Omental fat pad (tissue), 4 donors: ENCODE measurements at places on chromosomes 1 and 21.

GRCh38 chr1:180548686-180549317 lies 10.0 kb upstream of the OVAAL start:
- no peak for DNase-seq

DNA sequence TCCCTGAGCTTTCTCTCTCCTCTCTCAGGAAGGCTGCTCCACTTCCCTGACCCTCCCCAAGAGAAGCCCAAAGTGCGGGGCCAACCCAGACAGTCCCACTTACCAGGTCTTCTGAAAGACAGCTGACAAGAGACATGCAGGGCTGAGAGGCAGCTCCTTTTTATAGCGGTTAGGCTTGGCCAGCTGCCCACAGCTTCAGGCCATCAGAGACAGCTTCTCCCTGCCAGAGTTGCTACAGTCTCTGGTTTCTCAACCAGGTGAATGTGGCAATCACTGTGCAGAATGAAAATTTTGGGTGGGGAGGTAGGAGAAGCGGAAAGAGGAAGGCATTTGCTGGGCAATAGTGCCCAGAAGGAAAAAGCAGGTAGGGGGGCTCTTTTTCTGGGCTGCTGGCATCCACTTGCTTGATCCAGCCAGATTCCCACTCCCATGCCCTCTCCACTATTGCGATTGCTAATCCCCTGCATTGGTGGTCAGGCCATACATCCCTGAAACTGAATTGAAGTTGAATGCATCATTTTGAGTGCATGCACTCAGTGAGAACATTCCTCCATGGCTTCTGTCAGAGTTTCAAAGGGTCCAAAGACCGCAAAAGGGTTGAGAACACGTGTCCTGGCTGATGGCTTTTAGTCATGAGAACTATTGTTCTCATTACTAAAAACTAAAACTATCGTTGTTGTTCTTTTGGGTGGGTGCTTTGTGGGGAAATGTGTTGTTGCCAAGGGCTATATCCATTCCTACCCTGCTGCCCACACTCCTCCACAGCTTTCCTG lies at the start of gene S100A8:
TSS of gene S100A8 (minus strand) at position 136 of the 773 bp plus-strand sequence. CDS start 538 bp downstream, outside the sequence.
- no peak for DNase-seq

- no peak for DNase-seq
These were observed 73.9 kb upstream of the ANGPTL1 start for GRCh38 chr1:178944729-178945128.

- no peak for DNase-seq
These were observed 16.0 kb downstream of the ANGPTL3 start for GRCh38 chr1:62613325-62613727.

- DNase-seq = no peak
These were observed 14.6 kb upstream of the TRIM63 start for GRCh38 chr1:26082020-26082350.

DNA sequence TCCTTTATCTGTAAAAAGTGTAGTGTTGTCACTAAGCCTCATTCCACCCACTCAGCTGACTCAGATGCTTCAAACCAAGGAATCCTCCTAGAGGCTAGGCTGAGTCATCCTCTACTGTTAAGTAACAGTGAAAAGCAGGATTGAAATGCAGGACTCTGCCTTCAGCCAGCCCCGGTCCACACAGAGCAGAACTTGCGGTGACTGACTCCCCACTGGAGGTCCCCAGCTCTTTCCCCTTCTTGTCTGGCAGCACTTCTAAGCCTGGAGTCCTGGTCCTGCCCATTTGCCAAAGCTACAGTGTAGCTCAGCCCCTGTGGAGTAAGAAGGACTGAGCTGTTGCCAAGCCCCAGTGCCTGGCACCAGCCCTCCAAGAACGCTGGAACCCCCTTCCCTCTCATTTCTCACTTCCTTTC lies 1.7 kb downstream of the RAB7B start:
- no peak for DNase-seq

GRCh38 chr1:13597166-13597565 lies 13.5 kb downstream of the PDPN start:
- no peak for DNase-seq

- DNase-seq = no peak
These were observed 113.8 kb downstream of the UBR4 start for GRCh38 chr1:19096036-19096833.

DNA sequence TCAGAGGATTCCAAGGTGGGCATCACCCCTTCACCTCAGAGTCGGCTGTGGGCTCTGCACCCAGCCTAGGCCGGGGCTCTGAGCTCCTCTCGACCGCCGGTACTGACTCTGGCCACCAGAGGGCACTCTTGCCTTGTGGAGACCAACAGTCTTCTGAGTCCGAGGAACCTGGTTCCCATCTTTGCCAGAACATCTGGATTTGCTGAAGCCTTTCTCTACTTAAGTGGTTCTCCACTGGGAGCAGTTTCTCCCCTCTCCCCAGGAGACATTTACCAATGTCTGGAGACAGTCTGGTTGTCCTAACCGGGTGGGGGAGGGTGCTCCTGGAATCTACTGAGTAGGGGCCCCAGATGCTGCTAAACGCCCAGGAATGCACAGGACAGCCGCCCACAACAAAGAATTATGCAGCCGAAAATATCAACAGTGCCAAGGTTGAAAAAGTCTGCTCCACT lies 9.4 kb downstream of the ETV3L start:
- DNase-seq = peak; percentile 94

DNA sequence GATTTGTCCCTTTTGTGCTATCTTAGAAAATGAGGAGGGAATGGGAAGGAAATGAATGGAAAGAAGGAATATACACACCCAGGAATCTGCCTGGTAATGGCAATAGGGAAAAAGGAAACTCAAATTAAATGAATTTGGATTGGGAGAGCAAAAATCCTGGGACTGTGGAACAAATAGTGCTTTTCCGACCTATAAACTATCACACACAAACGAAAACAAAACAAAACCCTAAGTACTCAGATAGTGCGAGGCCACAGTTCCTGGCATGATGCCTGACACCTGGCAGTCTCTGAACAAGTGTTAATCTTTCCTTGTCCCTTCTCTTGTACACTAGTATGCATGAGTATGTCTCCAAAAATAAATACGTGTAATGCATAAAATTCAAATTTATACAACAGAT lies 319.8 kb upstream of the SPAG17 start:
- no peak for DNase-seq

DNA sequence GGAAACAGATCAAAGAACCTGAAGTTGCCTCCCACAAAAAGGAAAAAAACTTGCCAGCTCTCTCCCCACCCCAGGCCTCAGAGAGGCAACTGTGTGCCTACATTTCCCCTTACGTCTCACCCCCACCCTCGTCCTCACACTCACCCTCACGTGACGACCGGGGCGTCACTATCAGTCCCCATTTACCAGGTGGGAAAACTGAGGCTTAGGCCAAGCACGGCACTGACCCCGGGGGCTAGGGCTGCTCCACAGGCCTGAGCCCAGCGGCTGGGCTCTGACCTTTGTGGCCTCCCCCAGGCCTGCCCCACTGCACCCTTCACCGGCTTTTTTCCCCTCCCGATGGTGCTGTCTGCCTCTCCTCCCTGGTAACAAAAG lies 51.5 kb upstream of the RUNX3 start:
- DNase-seq = no peak

GRCh38 chr1:168643152-168643551 lies 66.7 kb downstream of the XCL1 start:
- DNase-seq = no peak

DNA sequence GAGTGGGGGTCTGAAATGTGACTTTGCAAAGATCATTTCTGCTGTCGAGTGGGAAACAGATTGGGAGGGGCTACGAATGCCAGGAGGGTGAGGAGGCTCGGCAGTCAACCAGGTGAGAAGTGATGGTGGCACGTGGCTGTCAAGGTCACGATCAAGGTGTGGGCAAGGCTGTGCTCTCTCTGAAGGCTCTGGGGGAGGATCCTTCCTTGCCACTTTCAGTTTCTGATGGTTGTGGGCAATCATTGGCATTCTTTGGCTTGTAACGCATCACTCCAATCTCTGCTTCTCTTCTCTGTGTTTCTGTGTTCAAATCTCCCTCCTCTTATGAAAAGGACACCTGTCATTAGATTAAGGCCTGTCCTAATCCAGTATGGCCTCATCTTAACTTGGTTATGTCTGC lies 6.1 kb upstream of the SPSB1 start:
- DNase-seq = no peak

DNA sequence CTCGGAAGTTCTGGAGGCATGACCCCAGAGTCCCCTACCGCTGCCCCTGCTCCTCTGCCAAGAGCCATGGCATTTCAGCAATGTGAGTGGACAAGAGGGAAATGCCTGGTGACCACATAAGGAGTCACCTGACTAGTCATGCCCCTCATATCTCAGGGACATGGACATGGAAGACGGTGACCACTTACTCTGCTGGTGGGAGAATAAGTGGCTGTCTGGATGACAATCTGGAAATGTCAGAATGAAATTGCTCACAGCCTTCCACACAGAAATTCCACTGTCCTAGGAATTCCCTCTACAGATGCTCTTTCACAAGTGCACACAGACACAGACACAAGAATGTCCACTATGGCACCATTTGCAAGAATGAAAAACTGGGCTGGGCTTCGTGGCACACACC lies 24.3 kb upstream of the PLEKHG5 start:
- no peak for DNase-seq

DNA sequence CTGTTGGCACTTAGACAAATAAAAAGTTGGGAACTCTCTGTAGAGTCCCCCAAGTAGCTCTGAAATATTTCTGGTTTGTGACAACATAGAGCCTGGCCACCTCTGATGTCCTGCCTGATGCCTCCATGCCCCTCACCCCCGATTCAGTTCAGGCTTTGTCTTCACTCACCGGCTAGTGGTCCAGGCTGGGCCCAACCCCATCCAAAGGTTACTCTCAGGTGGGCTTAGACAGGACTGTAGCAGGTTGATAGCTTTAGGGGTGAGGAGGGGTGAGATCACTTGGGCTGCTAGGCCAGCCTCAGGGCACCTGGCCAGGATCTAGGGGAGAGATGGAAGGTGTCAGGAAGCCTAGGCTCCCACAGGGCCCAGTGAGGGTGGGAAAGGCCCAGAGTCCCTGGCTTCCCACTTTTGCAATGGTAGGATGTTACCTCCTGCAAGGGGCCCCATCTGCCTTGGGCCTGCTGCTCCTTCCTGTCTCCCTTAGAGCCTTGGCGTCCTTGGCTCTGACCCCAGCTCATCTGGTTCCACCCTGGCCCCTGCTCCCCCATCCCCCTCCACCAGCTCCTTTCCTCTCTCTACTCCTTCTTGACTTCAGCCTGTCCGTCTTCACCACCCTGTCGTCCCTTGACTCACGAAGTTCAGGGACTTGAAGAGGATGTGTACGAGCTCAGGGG lies 6.7 kb downstream of the EPS8L3 start:
- DNase-seq = no peak

DNA sequence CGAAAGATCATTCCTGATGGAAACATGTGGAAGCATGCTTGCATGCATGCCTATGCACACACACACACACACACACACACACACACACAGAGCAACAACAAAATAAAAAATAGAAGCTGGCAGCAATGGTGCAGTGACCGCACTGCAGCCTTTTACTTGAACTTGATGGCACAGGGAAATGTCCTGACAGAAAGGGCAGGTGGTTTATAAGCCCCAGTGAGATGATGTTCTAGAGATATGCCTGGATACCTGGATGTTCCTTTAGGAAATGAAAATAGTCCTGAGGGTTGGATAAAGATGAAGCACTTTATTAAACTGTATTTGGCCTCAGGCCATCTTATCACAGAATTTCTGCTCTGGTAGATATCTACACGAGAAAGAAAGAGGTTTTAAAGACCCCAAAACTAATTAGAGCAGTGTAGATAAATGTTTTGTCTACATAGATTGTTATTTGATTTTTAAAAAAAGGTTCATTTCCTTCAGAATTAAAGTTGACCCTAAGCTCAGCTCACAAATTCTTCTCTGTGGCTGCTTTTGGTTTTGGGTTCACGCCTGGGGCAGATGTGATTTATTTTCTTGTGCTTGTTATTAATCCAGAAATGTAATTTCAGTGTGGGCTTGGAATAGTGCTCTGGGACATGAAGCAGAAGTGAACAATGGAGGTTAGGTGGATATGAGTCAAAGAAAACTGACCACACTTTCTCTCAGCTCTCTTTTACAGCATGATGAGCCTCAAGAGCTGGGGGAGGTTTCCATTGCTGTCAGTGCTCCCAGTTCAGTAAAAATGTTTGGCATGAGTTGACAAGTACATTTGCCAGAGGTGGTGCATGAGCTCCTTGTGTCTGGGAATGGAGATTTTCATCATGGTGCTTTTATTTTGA lies 22.9 kb downstream of the ADAM30 start:
- DNase-seq = no peak

GRCh38 chr1:236702791-236703394 lies 16.6 kb downstream of the ACTN2 start:
- DNase-seq = no peak

GRCh38 chr21:34298534-34299167 lies 65.2 kb upstream of the KCNE2 start:
- no peak for DNase-seq

GRCh38 chr1:154186852-154187501 lies 4.9 kb downstream of the TPM3 start:
- DNase-seq = no peak

- DNase-seq = no peak
These were observed 166.9 kb downstream of the MAGI3 start for GRCh38 chr1:113557187-113557586.

DNA sequence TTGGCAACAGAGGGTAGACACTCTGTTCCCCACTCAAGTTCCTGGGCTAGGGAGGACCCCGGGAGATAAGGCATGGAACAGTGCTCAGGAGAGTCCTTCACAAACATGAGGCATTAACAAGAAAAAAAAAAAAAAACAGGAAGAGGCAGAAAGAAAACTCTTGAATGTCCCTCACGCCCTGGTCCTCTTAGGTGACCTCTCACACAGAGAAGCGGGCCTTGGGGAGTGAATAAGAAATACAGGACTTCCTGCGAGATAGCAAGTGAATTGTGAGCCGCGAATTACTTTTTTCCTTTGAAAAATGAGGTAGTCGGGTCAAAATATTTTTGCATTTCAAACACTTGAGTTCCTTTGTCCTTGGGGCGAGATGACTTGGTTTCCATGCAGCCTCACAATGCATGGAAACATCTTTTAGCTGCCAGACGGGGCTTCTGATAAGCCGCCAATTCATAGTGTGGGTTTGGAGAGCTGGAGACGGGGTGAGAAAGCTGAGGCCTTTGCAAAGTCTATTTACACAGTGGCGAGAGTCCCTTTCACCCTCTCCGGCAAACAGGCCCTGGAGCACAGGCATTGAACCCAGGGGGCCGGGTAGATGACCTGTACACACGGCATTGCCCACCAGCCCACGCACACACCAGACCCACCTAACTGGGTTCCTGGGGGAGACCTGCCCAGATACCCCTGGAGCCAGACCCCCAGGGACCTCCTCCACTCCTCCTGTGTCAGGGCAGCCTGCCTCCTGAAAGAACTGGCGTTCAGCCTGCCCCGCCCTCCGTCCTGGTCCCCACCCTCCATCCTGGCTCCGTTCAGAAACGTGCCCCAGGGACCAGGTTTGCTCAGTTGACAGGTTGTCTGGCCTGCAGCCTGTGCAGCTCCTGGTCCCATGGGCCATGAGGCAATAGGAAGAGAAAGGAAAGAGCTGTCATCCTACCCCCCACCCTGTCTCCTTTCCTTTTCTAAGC lies 192.3 kb downstream of the PRDM16 start:
- DNase-seq = no peak

- no peak for DNase-seq
These were observed 145.4 kb upstream of the PALMD start for GRCh38 chr1:99500541-99500940.

GRCh38 chr1:51284487-51284954 lies 45.8 kb downstream of the TTC39A start:
- DNase-seq = no peak
